ENCODE measurements at places on chromosomes 3 and 15.

DNA sequence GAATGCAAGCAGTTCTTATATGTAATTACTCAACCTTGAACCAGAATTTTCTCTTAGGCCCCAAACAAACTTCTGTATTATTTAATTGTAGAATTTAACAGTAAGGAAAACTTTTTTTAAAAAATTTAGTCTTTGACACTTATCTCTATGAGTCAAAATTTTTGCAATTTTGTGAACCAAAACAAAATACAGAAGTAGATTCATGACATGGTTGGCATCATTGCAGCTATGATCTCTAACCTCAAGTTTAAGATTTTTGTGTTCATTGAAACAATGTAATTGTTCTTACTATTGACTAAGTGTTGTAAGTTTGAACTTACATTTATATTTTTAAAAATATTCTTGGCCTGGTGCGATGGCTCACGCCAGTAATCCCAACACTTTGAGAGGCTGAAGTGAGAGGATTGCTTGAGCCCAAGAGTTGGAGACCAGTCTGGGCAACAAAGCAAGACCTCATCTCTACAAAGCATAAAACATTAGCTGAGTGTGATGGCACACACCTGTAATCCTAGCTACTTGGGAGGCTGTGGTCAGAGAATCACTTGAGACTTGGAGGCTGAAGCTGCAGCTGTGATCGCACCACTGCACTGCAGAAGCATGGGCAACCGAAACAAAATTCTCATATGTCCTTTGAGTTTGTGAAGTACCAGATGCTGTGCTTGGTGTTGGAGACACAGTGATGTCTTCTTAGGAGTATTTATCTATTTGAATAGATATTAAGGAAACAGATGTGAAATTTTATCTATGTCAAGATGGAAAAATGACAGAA lies 39.7 kb downstream of the STT3B start:
- no peak for DNase-seq

DNA sequence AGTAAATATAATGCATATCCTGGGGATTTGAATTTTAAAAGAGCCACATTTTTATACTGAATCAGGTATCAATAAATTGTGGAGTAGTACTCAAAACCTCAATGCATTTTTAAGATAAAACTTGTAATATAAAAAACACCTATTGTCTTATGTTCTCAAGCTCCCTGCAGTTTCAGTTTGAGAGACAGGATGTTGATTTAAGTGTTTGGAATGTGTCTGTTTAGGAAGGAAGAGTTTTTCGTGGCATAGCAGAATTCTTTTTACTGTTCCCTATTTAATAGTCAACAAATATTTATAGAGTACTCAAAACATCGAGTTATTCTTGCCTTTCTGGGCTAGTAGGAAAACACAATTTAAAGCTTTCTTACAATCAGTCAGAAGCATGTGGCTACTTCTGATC lies 146.1 kb upstream of the BCHE start:
- no peak for DNase-seq

DNA sequence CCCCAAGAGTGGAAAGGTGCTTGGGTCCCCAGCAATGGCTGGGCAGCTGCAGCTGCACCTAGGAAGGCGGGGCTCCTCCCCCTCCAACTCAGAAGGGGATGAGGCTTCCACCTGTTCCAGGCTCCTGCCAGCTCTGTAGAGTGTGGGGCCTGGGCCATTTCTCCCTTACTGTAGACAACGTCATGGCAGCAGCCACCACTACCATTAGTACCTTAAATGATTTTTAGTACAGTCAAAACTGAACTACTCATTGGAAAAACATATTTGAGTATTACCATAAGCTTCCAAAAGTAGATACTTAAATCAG lies 1274.2 kb upstream of the GBE1 start:
- no peak for DNase-seq

DNA sequence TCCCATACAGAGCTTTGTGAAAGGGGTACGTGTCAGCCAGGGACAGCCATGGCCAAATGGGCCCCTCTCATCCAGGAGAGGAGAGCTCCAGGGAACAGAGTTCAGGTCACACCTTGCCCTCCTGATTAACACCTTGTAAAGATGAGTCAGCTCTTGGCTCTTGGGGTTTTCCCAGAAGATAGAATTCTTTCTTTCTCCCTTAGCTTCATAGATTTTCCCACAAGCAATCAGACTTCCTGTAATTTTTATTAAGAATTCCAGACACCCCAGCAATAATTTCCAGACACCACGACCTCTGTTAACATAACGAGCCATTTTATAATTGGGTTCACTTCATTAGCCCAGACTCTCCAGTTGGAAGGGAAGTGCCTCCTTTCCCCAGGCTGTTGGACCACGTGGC lies 86.4 kb downstream of the LRTM1 start:
- DNase-seq: no peak

DNA sequence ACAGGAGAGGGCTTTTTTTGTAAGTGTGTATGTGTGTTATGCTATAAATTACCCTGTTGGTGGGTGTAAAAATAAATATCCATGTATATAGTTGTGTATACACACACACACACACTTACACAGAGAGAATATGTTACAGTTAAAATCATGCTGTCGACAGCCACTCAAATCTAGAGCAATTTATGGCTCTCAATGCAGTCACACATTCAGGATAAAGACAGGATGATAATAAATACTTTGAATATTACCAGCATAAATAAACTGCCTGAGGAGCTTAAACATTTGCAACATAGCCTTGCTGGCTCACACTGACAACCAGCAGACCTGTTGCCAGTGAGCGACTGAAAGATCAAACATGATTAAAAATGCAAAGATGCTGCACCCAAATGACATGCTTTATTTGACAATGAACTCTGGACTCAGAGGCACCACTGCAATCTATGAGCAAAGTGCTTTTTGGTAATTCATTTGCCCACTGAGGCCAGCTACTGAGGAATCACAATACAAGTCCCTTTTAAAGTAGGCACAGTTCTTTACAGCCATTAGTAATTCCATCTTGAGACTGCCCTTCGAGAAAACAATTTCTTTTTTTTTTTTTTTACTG lies 458.9 kb downstream of the FHIT start:
- DNase-seq: no peak

DNA sequence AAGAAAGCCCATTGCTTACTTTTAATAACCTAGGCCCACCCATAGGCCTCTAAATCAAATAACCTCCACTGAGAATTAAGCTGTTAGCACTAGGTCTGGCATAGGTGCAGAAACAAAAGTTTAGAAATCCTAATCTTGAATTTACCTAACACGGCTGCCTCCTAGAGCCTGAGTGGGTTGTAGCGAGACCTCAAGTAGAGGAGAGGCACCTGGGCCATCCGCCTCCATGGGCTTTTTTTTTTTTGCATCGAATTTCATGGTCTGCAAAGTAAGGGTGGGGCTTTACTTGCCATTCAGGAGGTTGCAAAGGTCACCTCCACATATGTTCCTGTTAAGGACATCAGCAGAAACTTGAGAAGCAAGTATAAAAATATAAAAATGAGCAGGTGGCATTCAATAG lies 6.6 kb upstream of the TPM1 start:
- no peak for DNase-seq

DNA sequence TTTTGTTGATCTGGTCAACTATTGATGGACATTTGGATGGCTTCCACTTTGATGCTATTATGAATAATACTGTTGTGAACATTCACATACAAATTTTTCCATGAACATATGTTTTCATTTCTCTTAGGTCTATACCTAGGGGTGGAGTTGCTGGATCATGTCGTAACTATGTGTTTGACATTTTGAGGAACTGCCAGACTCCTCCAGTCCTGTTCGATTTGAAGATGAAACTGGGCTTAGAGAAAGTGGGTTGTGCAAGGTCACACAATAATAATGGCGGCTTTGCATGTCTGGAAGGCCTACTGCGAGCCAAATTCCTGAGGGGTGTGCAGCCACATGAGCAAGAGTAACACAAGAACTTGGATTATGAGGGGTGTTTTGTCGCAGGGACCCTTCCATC lies 2.6 kb downstream of the TSEN2 start:
- DNase-seq: no peak

DNA sequence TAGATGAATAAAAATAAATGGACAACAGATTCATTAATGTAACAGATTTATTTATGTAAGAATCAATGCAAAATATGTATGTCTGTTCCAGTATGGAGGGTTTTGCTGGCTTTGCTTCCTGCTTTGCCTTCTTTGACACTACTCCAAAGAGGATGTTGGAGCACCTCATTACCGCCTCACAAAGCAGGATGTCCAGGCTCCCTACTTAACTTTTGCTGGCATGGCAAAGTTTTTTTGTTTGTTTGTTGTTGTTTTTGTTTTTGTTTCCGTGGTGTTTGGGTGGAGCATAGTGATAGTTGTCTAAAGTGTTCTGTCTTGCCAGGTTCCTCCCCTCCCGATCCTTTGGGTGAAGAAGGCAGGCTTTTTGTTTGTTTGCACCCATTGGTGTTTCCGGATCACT lies 38.7 kb downstream of the DIPK2A start:
- DNase-seq: no peak

- DNase-seq: no peak
Observed at GRCh38 chr3:80769683-80770082, 991.8 kb downstream of the GBE1 start.

DNA sequence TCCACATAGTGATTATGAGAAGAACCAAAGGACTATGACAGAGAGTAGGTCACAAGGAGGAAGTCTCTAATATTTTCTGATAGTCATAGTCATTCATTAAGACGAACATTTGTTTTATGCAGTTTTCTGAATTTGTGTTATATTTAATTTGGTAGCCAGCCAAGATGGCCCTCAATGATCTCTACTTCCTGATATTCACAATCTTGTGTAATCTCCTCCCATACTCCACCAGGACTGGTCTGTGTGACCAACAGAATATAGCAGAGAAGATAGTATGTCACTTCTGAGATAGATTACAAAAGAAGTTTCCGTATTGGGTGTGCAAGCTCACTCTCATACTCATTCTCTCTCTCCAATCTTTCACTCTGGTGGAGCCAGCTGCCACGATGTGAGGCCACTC lies 30.8 kb downstream of the HLTF start:
- DNase-seq: no peak

DNA sequence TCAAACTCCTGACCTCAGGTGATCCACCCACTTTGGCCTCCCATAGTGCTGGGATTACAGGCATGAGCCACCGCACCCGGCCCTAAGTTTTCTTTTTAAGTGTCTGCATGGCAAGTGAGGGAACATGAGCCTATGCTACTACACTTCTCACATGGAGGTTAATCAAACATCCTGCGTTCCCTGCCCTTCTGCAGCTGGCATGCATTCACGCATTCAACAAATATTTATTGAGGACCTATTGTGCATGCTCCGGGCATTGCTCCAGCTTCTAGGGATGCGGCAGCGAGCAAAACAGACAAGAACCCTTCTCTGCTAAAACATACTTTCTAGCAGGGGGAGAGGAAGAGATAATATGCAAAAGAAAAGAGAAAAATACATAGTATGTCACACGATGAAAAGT lies 42.6 kb upstream of the ACKR4 start:
- no peak for DNase-seq

DNA sequence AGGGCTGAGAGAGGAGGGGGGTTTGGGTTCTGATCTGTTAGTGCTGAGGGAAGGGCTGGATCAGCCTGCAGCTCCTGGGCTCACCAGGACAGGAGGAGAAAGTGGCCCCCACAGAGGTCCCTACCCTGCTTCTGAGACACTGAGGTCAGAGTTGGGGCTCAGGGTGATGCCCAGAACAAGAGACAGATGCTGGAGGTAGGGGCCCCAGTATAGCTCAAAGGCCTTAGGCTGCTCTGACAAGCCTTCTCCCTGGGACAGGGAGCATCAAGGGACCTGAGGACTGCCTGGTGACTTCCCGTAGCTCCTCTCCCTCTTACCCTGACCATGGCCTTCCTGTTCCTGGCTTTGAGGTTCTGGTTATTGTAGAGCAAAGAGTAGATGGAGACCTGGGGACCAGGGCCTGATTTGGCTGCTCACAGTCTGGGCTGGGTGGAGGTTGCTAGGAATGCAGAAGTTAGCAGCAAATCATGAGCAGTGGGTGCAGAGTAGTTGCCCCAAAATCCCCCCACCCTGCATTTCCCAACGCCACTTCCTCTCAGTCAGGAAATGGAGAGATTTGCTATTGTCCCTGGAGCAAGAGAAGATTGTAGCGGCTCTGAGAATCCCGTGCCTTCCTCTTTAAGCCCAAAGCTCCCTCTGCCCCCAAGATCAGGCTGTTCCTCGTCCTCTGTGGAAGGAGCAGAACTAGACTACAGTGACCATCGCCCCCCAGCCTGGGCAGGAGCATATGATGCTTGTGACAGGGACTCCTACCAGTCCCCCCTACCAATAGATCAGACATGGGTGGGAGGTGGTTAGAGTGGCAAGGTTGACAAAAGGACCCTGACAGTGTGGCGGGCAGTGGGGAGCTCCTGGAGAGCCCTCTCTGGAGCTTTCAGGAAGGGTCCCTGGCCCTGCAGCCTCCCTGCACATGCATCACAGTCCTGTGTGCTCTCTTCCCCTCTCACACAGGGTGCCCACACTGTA lies 47.4 kb upstream of the SEC22A start:
- DNase-seq: no peak

- no peak for DNase-seq
Observed at GRCh38 chr3:16055606-16056211, 118.8 kb upstream of the GALNT15 start.

GRCh38 chr3:150348500-150348899 lies 59.6 kb upstream of the TSC22D2 start:
- no peak for DNase-seq

GRCh38 chr15:60672400-60672799 lies 193.5 kb upstream of the ICE2 start:
- no peak for DNase-seq

- no peak for DNase-seq
Observed at GRCh38 chr3:42961633-42962032, 17.5 kb upstream of the GASK1A start.

DNA sequence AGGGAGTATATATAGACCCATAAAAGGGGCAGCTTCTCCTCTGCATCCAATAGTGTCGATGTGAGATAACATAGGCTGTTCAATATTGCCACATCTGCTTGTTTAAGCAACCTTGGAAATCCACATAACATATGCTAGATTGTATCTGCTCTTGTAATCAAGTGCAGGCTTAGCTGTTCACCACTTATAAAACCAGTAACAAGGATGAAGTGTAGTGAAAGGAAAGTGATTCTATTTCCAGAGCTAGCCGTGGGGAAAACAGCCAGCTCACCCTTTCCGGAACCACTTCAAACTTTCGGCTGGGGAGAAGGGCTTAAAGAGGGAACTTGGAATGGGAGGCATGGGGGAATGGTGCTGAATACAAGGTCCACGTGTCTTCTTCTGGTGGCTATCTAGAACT lies 204.0 kb downstream of the TAFA4 start:
- no peak for DNase-seq

DNA sequence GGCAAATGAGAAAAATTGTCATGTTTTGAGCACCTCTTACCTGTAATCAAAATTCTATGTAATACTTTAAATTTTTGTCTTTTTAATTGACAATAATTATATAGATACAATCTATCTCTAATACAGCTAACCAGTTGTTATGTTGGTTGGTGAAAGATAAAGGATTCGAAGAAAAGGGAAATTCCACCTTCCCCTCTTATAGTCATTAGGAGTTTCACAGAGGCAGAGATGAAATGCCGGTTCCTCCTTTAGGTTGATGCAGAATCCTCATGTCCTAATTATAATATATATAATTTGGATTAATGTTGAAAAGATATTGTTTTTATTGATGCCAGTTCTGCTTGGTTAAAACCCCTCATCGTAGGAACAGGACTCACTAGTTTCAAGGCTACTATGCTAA lies 67.1 kb downstream of the LRCH3 start:
- no peak for DNase-seq
